Left lobe of liver (tissue), 2 donors: ENCODE measurements at places on chromosomes 3 and 15. TPM values are rescaled to one million over a fixed set of nuclear protein-coding genes. Genes with fewer than 3 reads are reported as not detected.

GRCh38 chr3:85875589-85875988 lies 916.8 kb downstream of the CADM2 start:
- DNase-seq: no peak

- DNase-seq: peak; percentile 52
These were observed 67.1 kb upstream of the MCTP2 start for GRCh38 chr15:94164202-94164807.

GRCh38 chr3:114379266-114379665 lies 85.4 kb downstream of the TIGIT start:
- DNase-seq: no peak

DNA sequence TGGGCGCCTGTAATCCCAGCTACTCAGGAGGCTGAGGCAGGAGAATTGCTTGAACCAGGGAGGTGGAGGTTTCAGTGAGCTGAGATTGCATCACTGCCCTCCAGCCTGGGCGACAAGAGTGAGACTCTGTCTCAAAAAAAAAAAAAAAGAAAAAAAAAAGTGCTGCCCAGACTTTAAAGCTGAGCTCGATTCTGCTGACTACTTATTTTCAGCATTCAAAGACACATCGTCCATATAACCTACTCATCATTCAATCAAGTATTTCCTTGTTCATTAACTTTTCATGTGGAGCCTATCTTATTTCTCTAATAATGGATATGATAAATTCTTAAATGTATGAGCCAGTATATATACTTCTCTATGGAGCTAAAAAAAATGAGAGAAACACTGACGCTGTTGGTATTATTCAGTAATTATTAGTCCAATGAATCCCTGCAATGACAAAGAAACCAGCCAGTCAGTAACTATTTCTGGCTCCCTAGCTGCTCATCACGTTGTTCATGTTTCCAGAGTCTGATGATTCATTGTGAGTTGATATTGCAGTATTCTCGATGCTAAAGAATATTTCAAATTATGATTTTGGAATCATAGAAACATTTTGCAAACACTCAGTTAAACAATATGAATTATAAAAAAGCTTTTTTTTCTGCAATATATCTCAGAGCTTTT lies 111.9 kb downstream of the RAP2B start:
- no peak for DNase-seq

GRCh38 chr3:23590424-23591273 lies 215.1 kb upstream of the UBE2E1 start:
- no peak for DNase-seq

- DNase-seq: no peak
These were observed 104.5 kb downstream of the CHRNA7 start for GRCh38 chr15:32134842-32135241.

GRCh38 chr3:90121326-90121725 lies 1013.9 kb downstream of the EPHA3 start:
- no peak for DNase-seq

The WDR53 gene
- 5.1 TPM for total RNA-seq

DNA sequence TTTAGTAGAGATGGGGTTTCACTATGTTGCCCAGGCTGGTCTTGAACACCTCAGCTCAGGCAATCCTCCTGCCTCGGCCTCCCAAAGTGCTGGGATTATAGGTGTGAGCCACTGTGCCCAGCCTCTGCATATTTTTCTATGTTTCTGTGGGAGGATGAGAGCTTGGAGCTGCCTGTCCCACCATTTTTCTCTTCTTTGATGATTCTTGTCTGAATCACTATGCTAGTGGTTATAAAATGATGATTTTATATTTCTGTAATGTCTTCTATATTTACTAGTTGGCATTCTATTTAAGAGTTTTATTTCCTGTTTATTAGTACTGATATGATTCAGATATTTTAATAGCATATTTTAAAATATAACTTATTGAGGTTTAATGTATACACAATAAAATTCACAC lies 69.7 kb downstream of the CHCHD6 start:
- DNase-seq: no peak

The SPSB4 gene
- total RNA-seq: 0.35 TPM

The ZWILCH gene
- 3.3 TPM for total RNA-seq

- DNase-seq: no peak
These were observed 524.8 kb upstream of the TBL1XR1 start for GRCh38 chr3:177721864-177722785.

The OR5H1 gene
- not detected for total RNA-seq

The SLC9C1 gene
- not detected for total RNA-seq

The RASL12 gene
- 0.15 TPM for total RNA-seq

The MGA gene
- total RNA-seq: 10.7 TPM

The SAMD7 gene
- total RNA-seq: not detected

DNA sequence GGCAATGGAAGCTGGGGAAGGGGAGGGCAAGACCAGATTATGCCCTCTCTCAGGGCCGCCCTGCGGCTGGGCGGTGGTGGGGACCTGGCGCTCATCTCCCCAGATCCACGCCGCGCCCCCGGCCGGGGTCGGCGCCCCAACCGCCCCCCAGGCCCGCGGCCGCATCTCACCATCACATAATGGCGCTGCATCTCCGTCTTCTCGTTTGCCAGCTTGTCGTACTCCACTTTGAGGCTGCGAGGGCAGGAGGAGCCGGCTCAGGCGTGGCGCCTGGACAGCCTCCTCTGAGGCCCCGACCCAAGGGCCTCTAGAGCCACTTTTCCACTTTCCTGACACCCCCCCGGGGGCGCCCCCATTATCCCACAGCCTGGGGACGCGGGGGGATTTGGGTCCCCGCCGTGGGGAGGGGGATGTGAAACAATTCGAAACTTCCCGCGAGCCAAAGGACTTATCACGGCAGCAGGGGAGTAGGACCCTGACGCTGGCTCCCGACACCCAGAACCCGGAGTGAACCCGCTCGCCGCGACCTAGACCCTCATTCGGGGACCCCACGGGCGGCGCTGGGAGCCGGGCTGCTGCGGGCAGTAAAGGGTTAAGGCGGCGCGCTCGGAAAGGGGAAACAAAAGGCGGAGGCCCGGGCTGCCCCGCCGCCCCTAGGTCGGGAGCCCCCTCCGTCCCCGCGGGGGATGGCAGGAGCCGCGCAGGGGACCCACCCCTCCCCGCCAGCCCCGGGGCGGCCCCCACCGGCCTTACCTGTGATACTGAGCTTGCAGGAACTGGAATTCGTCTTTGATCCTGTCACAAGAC lies 2.1 kb downstream of the TLE3 start:
- DNase-seq: no peak

The NMNAT3 gene
- 1.5 TPM for total RNA-seq

GRCh38 chr3:132432639-132433038 lies 15.3 kb downstream of the DNAJC13 start:
- DNase-seq: no peak

The TTLL13 gene
- 0.15 TPM for total RNA-seq

The ALG1L2 gene
- 0.78 TPM for total RNA-seq

GRCh38 chr3:37813403-37813802 lies 48.3 kb upstream of the CTDSPL start:
- no peak for DNase-seq

DNA sequence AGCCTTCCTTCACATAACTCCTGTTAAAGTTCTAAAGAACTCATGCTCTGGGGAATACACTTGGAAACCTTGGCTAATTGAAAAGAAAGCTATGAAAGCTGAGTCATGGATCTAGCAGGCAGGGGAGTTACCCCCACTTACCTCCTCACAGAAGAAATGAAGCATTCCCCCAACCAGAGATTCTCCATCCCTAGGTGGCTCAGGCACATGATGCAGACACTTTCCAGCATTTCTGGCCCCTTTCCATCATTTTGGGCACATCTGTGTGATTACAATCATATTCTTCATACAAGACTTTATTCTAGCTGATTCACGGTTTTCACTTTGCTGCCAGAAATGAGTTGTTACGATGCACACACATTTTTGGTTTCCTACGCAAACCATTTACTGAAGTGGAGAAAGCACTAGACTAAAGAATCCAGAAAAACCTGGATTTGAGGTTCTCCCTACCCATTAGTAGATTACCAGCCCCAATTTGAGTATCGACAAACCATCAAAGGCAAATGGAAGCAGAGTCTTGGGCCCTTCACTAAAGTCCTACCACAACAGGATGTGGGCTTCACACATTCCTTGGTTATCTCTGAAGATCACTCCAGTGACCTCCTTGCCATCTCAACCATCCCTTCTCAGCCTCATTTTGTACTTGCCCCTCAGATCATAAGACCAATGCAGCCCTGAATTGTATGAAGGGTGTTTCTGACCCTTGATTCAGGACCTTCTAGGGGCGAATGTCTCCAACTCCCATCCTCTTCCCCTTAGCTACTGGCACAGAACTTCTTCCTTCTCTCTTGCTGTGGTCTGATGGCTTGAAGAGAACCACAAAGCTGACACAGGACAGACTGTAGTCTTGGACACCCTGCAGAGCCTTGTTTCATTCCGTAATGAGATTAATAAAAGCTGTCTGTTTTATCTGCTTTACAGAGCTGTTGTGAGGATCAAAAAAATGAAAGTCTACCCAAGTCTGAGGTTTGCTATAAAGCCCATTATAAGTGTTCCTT lies 42.5 kb upstream of the SNRK start:
- DNase-seq: no peak

The MORC1 gene
- total RNA-seq: 0.10 TPM

GRCh38 chr3:127072971-127073783 lies 90.3 kb downstream of the PLXNA1 start:
- DNase-seq: no peak

DNA sequence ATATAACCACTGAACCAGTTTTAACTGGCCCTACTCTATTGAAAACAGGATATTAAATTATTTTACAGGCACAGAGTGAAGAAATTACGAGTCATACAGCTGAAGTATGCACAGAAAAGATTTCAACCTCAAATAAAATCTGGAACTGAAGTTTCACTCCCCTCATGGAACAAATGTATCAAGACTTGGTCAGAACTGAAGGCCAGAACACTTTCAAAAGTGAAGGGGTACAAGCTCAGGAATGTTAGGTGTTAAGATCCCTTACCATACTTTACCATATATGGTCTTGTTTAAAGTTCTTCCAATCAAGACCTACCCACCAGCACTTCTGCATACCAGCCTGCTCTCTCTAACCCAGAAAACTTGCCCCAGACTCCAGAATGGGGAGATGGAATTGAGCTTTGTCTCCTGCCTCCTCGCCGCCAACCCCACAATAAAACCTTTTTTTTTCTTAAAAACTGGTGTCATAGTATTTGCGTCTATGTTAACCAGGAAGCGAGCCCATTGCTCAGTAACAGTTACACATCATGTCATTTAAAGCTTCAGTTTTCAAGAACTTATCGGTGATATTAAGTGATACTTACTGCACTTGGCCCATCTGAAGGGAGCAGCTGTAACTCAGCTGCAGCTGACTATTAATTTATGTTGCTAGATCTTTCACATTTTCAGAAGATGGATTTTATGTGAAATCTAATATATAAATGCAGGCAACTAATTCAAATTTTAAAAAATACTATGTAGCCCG lies 59.9 kb downstream of the OXSM start:
- no peak for DNase-seq

The BCHE gene
- 38.3 TPM for total RNA-seq

- DNase-seq: no peak
These were observed 30.0 kb upstream of the SLC6A1 start for GRCh38 chr3:10962481-10963036.

GRCh38 chr3:153315781-153316180 lies 153.8 kb downstream of the RAP2B start:
- DNase-seq: no peak

DNA sequence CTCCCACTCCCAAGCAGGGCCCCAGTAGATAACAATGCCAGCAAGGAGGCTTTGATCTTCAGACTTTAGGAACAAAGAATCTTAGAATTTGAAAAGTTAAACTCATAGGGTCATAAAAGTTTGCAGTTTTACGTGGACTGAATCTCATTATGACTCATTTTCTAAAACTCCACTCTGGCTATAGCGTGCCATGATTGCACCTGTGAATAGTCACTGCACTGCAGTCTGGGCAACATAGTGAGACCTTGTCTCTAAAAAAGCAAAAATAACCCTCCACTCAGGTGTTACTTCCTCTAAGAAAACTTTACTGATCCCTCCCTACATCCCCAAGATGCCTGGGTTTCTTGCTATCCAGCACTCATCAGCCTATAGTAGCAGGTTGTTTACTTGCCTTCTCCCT lies 104.5 kb downstream of the IL20RB start:
- no peak for DNase-seq

DNA sequence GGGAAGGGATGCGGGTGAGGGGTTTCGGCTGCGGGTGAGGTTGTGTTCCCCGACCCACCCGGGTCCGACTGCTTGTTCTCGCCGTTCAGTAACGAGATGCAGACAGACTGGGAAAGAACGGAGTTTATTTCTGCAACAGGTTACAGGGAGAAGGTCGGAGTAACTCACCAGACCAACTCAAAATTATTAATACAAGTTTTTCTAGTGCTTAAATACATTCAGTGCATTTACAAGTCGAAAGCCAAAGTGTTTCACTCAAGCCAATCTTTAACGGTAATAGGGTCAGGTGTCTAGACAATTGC lies 492 bp upstream of the HIGD1A start:
- DNase-seq: no peak

DNA sequence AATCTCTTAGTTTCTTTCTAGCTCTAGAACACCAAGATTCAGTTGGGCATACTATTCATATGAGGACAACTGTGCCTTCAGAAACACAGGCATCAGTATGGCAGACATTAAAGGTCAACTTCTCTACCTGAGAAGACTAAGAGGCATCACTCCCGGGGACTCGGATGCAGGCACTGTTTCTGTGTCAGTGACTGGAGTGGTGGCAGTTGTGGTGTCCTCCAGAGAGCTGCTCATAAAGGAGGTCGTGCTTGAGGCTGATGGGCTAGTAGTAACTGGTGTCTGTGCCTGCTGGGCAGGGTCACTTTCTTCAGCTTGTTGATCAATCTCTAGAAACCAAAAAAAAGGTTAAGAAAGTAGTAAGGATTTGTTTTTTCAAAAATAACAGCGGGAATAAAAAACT lies 75.2 kb downstream of the FBXL22 start:
- no peak for DNase-seq

- no peak for DNase-seq
These were observed 148.4 kb upstream of the TLE3 start for GRCh38 chr15:70245932-70246622.

GRCh38 chr3:133884054-133884886 lies 11.4 kb downstream of the RAB6B start:
- DNase-seq: peak; percentile 30

- peak; percentile 82 for DNase-seq
These were observed 17.6 kb downstream of the CALML4 start for GRCh38 chr15:68187559-68187958.

The MYH15 gene
- total RNA-seq: 0.03 TPM

DNA sequence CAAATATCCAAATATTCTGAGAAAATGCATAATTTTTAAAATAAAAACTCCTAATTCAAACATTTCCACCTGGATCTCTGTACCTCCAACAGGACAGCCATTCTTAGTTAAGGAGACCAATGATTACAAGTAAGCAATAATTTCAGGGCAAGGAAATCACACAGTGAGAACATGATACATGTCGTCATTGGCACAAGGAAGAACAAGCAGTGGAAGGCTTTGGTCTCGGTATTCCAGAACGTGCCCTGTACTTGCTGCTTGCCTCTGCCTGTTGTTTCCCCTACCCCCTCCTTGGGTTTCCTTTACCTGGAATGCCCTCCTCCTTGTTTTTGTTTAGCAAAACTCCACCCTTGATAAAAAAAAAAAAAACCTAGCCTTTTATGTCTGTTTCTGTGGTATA lies 72.8 kb downstream of the PPM1L start:
- DNase-seq: no peak

- DNase-seq: no peak
These were observed 32.3 kb downstream of the STOML1 start for GRCh38 chr15:73959801-73960200.

The CCNL1 gene
- 39.8 TPM for total RNA-seq
